GM23248 (cell line): ENCODE measurements at places on chromosomes 4 and X. TPM values are rescaled to one million over a fixed set of nuclear protein-coding genes. Genes with fewer than 3 reads are reported as not detected.
A peak's percentile ranks its signal among the peaks of the same experiment; 100 is the strongest.

DNA sequence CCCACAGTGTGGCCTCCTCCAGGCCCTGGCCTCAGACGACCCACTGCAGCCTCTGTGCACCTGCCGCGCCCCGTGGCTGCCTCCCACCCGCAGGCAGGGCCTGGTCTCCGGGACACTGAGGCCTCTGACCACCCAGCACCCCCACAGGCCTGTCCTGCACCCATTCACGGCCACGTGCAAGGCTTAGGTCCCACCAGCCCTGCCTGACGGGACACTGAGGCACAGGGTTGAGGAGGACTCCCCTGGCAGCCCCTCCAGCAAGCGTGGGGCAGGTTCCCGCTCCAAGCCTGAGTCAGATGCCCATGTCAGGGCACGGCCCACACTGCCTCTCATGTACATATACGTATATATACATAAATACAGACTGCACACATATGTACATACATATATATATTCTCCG is 23.5 kb downstream of the NELFA start:
- DNase-seq, result no peak

DNA sequence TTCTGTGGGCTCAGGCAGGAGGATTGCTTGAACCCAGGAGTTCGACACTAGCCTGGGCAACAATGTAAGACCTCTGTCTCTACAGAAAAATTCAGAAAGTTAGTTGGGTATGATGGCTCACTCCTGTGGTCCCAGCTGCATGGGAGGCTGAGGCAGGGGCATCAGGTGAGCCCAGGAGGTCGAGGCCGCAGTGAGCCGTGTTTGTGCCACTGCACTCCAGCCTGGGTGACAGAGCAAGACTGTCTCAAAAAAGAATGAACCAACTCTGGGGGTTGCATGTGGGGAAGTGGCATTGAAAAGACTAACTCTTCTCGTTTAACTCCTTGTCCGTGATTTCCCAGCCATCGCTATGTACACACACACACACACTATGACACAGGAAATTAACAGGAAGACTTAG is 26.9 kb downstream of the ENOPH1 start:
- no peak for DNase-seq

GRCh38 chr4:158192439-158193158 is 17.7 kb upstream of the TMEM144 start:
- DNase-seq, result no peak

- DNase-seq, result no peak
These were observed 166.5 kb upstream of the PPP1R2C start for GRCh38 chrX:42944381-42944998.

Gene PAK3
- not detected in 2 replicates for total RNA-seq

Gene HCFC1
- total RNA-seq, result 24.0 and 26.4 TPM in 2 replicates

Gene ACOT9
- total RNA-seq, result 67.2 and 85.2 TPM in 2 replicates

GRCh38 chr4:79292008-79292407 is 33.9 kb downstream of the NAA11 start:
- DNase-seq, result no peak

Gene RPS6KA6
- total RNA-seq, result 5.4 and 6.2 TPM in 2 replicates

DNA sequence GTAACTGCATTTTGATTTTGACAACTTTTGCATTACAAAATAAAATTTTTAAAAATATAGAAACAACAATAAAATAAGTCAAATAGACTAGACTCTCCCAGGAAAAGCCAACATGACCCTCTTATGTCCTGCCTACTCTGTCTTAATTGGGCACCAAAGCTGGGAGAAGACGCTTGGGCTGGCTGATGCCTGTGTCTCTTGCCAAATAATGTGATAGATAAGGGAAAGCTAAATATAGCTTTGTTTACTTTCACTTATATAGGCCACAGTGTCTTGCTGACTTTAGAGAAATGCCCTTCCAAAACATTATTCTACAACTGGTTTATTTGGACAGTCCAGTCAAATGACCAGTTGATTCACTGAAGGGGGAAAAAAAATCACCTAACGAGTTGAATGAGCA is 54.2 kb downstream of the FMR1NB start:
- DNase-seq, result no peak

Gene ADH1A
- not detected in 2 replicates for total RNA-seq

Gene FHDC1
- 0.22 and 0.25 TPM in 2 replicates for total RNA-seq

- no peak for DNase-seq
These were observed 3.3 kb downstream of the COL4A5 start for GRCh38 chrX:108442901-108443464.

- DNase-seq, result no peak
These were observed 64.6 kb downstream of the REELD1 start for GRCh38 chr4:146278986-146279385.

Gene CCDC160
- not detected in 2 replicates for total RNA-seq

DNA sequence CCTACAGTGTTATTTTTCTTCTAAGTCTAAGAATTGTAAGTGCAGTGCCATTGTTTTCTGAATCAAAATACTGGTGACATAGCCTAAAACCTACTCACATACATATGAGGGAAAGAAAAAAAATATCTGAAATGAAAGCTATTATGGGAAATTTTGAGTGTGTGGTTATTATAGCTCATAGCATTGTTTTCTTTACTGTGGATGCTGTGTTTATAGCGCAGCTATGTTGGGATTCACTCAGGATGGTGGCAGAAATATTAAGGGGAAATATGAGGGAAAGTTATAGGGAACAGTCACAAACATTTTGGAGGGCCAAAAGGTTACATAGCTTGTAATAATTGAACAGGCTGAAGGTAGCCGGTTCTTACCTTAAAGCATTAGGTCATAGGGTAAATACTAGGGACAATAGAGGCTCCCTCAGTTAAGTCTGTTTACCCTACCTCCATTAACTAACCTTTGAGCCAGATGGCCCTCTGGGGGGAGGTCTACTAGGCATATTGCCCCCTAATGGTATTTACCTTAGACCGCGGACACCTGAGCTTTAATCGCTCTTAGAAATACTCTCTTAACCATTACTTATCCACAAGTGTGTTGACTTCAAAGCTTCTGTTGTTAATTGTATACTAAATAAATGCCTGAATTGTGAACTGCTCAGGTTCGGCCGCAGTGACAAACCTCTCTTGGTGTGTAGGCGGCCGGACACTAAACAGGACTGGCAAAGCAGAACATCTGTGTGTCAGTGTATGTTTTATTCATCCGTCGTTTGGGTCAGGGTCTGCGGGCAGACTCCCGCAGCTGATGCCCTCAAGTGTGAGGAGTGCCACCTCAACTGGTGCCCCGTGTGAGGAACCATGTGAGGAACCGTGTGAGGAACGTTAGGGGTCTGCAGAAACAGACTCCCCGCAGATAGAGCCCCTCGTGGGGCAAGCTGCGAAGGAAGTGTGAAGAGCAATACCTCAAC is 21.3 kb upstream of the SULT1B1 start:
- DNase-seq, result no peak

DNA sequence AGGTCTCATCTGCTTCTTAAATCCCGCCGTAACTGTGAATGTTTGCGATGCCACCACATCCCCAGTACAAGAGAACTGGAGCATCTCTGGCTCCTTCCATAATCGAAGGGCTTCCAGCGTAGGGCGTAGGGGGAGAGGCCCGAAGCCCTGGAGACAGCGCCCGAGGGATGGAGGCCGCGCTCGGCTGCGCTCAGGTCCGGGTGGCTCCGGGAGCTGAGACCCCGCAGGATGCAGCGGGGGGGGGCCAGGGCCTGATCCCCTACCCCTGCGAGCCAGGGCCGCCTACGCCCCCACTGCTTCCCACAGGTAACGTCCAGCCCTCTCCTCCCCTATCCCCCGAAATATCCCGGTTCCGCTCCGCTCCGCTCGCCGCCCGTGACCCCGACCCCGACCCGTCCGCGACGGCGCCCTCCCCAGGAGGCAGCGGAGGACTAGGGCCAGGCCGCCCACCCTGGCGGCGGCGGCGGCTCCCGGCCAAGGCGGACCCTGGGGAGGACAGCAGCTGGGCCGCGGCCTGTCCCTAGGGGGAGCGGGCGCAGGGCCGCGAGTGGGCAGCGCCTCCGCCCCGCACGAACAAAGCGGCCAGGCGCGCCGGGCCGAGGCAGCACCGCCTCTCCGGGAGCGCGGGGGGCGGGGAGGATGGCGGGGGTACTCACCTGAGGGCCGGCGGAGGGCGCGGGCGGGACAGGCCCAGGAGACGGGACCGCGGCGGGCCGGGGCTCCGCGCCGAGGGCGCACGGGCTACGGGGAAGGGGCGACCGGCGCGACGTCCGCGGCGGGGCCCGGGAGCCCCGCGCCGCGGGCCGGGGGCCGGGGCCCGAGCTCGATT is 723 bp downstream of the WDFY3 start:
- DNase-seq, result peak; percentile 74
